ENCODE measurements at places on chromosomes 12 and 14.

DNA sequence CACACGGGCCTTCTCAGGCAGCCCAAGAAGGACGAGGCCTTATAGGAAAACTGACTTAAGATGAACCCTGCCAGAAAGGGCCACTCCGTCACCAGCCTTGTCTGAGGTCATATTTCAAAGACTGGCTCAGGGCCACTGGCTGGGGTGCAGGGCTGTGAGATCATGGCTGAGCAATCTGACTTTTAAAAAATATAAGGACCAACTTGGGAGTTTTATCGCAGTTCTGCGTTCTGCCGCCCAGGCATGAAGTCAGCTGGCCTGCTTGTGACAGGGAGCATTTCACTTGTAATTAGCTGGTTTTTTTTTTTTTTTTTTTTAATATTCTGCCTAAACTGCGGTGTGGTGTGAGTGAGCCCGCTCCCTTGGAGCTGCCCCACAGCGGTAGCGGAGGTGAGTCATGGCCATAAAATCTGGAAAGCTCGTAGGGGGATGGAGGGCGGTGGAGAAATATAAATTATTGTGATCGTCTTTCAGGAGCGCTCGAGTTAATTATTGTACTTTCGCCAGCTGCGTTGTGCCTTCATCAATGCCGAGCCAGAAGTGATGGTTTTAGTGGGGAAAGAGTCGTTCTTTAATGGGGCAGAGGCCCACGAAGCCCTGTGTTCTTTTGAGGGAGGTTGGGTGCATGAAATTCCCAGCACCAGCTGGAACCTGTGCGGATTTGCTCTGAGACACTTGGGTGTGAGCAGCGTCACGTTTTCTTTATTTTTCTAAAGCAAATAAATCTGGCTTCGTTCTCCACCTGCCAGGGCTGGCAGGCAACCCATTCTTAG, 231.9 kb downstream of the C12orf75 start:
- DNase-seq, result no peak

DNA sequence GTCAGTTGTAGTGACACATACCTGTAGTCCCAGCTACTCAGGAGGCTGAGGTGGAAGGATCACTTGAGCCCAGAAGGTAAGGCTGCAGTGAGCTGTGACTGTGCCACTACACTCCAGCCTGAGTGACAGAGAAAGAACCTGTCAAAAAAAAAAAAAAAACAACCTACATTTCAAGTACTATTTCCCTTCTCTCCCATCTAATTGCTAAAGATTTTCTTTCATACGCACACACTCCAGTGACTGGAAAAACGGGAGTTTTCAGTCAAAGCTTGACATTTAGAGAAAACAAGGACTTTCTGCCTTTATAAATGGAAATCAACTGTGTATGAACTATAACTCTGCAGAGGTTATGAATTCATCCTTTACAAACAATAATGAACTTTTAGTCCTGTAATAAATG, 25.9 kb downstream of the GPHB5 start:
- DNase-seq, result no peak

GRCh38 chr14:74275241-74275841, 27.4 kb downstream of the ABCD4 start:
- DNase-seq, result no peak

DNA sequence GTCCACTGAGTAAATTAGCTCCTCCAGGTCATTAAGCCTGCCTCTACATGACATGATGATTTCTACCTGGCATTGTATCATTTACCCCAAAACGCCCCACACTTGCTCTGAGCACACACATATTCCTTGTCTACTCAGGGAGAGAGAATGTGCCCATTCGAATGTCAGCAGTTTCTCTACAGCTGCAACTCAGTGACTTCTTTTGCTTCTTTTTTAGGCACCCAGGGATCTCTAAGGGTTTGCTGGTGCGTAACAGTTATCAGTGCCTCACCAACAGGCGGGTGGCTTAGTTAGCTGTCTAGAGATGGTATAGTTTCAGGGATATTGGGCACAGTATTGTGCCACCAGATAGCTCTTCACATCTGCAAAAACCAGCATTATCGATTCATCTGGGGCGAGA, 316.9 kb downstream of the PDZRN4 start:
- no peak for DNase-seq

GRCh38 chr14:85579942-85580341, 50.0 kb downstream of the FLRT2 start:
- DNase-seq, result no peak

- DNase-seq, result no peak
Observed at GRCh38 chr12:43221216-43221615, 330.8 kb downstream of the ADAMTS20 start.

DNA sequence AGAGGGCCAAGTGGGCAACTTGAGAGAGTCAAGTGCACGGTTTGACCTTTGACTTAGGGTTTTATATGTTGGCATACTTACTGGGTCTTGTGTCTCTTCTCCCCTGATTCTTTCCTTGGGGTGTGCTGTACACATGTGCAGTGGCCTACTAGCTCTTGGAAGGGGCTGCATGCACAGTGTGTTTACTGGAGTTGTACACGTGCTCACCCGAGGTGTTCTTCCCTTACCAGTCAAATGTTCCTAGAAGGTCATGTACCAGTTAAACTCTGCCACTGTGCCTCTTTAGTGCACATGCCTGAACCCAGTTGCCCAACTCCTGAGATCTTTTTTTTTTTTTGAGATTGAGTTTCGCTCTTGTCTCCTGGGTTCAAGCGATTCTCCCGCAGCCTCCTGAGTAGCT, 9.2 kb upstream of the DTD2 start:
- DNase-seq, result no peak

DNA sequence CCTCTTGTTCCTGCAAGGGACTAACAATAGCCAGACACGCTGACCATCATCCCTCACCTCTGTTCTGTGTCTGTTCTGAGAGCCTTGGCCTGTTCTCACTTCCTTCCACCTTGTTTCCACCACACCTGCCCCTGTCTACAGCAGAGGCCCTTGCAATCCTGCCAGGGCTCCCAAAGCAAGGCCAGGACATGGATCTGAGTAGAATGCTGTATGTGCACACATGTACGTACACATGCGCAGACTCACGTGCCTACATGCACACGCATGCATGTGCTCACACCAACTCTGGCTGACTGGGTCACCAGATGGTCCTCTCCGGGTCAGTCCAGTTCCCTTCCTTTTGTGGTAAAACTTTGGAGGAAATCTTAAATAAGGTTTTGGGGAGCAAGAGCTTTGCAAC, 133.0 kb upstream of the C14orf180 start:
- DNase-seq, result no peak

- no peak for DNase-seq
Observed at GRCh38 chr14:56175773-56176172, 57.6 kb downstream of the PELI2 start.

GRCh38 chr12:129332286-129332685, 479.0 kb downstream of the GLT1D1 start:
- DNase-seq, result no peak

GRCh38 chr14:81315341-81315740, 84.8 kb downstream of the STON2 start:
- DNase-seq, result no peak

- no peak for DNase-seq
Observed at GRCh38 chr12:105819549-105819948, 319.2 kb downstream of the NUAK1 start.

DNA sequence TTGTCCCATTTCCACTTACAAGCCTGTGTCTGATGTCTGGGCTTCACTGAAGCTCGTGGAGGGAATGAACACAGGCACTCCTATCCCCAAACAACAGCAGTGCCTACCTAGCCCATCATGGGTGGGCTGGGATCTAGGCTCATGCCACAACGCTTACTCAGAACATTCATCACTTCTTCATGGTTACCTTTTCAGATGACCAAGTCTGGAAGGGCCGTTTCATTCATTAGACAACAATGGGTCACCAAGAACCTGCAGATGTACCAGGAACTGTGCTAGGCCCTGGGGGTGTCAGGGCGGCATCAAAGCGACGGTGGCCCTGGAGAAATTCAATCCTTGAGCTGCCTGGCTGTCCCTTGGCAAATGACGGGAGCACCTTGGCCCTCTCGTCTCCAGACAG, 64.9 kb upstream of the FZD10 start:
- no peak for DNase-seq

GRCh38 chr12:105978686-105979085, 160.1 kb downstream of the NUAK1 start:
- no peak for DNase-seq

- DNase-seq, result no peak
Observed at GRCh38 chr12:68356060-68356695, 24.0 kb upstream of the MDM1 start.

DNA sequence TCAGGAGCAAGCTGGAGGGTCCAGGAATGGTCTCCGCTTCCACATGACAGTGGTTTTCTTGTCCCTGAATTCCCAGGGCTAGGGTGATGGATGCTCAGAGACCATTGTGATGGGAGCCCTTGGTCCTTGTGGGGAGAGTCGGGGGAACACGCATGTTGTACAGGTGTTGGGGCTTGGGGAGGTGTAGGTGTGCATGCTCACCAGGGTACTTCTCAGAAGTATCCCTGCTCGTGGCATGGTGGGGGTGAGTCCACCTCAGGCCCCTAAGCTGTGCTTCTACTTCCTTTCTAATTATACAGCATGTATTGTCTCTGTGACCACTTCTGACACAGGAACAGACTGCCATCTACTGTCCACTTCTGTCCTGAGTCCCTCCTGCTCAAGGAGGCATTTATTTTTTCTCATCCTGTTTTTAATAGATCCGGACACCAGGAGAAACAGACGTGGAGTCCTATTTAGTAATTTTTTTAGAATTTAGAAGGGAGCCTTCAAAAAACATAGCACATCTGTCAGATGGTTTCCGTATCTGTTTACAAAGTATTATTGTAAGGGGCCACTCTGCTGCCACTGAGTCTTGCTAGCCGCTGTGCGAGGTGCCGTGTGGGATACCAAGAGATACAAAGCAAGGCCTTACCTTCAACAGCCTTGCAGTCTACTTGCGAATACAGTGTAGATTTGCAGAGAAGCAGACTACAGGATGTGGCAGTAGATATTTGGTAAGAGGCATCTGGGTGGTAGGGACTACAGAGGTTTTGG, 10.5 kb downstream of the NTF3 start:
- no peak for DNase-seq

DNA sequence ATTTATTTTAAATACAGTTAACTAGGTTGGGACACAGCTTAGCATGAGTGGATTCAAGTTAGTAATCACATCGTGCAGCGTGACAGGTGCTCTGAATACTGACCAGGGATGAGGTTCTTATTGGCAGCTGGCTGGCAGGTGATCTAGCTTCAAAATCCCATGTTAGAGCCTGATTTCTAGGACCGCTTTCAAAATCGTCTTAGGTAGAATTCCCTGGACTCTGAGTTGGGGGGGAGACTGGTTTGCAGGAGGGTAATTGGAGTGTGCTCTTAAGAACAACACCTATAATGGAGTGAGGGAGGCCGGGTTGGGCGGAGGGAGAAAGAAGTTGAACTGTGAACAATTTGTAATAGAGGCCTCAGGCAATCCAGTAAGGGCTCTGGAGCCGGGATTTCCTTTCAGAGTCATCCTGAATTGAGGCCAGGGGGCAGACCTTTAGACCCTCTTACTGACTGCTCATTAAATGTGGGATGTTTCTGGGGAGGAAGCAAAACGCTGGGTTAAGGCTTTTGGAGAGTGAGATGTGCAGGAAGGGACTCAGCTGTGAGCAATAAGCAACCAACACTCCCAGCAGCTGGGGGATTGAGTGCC, 874 bp upstream of the YARS2 start:
- DNase-seq, result no peak

DNA sequence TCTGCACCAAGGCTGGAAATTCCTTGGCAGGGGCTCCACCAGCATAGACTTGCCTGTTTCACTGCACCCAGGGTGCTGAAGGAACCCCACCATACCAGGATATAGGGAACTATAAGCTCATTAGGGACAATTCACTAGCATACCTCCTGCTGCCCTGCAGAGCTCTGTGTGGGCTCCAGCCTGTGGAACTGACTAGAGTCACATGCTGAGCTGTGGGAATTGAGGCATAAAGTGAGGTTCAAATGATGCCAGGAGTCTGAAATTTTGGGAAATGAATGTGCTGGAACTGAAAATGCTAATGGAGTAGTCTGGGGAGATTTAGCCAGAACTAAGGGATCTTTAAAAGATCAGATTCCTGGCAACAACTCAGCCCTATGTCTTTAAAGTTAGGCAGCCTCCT, 7.3 kb upstream of the EMP1 start:
- DNase-seq, result no peak

DNA sequence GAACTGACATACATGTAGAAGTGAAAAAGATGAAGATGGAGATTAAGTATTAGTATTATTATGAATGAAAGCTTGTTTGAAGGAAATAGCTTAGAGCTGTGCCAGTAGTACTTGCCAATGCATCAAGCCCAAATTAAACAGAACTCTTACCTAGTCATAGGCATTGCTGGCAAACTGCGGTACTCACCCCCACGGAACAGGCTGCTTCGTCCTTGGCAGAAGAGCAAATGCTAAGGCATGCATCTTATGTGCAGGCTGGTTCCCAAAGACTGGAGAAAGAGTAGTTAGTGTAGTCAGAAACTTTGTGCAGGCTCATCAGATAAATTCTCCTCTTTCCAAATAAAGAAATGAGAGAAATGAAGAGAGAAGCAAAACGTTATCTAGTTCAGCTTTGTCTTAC, 134.8 kb downstream of the CCDC59 start:
- DNase-seq, result no peak

DNA sequence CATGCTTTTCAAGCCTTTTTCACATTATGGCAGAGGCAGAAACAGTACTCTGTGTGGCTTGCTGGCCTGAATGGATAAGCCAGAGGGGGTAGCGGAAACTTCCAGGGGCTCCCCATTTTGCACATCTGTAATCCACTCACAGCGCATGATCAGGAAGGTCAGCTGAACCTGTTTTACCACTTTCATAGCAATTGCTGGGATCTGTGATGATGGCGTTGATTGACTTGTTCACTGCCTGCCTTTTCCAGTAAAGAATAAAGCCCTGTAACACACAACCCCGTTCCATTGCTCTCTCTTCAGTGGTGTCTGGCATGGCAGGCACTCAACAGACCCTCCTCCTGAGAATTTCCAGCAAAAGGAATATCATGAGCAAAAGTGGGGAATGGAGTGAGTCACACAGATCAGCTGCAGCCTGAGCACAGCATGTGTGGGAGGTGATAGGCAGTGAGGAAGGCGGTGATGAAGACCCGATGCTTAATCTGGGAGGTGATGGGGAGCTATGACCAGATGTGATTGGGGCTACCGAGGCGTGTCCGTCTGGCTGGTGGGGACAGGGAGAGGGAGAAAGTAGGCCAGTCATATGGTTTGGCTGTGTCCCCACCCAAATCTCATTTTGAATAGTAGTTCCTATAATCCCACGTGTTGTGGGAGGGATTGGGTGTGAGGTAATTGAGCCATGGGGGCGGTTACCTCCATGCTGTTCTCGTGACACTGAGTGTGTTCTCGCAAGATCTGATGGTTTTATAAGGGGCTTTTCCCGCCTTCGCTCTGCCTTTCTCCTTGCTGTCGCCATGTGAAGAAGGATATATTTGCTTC, 44.7 kb upstream of the CHST11 start:
- DNase-seq, result no peak

All from stimulated activated naive CD4-positive, alpha-beta T cell treated with Interleukin-2 at 50 U/mL for 16 hours (primary cell).